Activated CD4-positive, alpha-beta T cell treated with anti-CD3 and anti-CD28 coated beads for 4 hours (primary cell): ENCODE measurements at places on chromosomes 12 and 14.
A peak's percentile ranks its signal among the peaks of the same experiment; 100 is the strongest.

DNA sequence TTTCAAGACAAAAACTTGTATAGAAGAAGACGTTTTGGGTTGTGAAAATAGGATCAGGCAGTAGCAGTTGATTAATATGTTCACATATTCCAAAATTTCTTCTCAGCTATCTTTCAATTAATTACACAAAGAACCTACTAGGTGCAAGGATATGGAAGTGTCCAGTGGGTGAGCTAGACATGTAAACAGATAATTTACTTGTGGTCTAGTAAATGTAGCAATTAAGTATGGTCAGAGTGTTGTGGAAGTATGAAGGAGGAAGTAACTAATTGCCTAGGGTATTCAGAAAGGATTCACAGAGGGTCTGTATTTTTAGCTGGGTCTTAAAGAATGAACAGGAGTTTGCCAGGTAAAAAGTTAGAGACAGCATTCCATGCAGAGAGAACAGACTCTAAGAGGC, 5.9 kb downstream of the GOLGA5 start:
- DNase-seq = no peak

DNA sequence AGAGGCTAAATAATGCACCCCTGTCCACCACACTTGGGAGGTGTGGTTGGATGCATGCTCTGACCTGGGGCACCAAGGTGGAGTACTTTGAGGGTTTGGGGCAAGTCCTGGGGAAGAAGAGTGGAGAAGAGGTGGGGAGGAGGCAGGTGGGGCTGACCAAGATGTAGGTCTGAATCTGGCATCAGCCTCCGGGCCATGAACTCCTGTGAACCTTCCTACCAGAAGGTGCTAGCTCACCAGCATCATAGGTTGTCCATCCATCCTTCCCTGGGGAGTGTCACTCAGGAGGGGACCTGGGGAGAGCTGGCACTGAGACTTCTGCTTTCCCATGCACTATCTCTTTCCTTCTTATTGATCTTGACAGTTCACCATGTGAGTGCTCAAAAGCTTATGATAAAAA, 13.6 kb upstream of the EMP1 start:
- no peak for DNase-seq

- no peak for DNase-seq
Observed at GRCh38 chr12:64665514-64665913, 55.2 kb downstream of the RASSF3 start.

DNA sequence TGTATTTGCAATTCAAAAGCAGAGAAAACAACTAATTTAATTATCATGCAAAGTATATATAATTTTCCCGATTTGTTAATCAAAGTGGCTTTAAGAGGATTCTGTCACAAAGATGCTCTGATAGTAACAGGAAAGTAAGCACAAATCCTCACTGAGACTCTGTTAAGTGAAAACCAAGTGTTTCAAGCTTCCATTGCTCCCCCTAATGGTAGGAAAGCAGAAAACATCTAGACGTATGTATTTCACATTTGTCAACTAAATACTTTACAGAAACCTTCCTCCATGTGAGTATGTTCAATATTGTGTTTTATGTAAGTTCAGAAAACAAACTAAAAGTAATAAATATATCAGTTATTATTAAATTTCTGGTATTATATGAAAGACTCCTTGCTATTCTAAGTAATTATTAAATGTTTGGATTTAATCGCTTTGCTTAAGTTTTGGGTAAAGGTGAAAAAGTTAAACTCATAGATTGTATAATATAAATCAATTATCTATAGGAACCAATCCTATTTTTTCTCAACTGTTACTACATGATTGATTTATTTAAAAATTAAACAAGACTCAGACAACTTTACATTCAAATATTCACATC, 1.5 kb upstream of the NTS start:
- no peak for DNase-seq

DNA sequence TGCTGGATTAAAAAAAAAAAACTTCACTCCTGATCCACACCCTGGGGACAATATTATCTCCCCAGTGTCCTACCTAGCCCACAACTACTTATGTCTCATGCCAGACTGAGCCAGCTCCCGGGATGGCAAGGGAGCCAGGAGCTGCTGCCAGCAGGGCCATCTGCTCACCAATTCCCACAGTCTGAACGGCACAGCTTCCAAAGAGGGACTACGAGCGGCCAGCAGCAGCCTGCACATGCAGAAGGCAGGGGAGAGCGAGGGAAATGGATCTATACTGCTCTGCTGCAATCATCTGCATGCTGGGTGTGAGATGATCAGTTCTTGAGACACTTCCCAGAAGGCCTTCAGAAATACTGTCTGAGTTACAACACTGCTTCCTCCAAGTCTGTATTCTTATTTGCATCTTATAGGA, 11.1 kb downstream of the SSH1 start:
- DNase-seq = no peak

GRCh38 chr14:55577229-55577628, 2.8 kb upstream of the KTN1 start:
- DNase-seq = no peak

DNA sequence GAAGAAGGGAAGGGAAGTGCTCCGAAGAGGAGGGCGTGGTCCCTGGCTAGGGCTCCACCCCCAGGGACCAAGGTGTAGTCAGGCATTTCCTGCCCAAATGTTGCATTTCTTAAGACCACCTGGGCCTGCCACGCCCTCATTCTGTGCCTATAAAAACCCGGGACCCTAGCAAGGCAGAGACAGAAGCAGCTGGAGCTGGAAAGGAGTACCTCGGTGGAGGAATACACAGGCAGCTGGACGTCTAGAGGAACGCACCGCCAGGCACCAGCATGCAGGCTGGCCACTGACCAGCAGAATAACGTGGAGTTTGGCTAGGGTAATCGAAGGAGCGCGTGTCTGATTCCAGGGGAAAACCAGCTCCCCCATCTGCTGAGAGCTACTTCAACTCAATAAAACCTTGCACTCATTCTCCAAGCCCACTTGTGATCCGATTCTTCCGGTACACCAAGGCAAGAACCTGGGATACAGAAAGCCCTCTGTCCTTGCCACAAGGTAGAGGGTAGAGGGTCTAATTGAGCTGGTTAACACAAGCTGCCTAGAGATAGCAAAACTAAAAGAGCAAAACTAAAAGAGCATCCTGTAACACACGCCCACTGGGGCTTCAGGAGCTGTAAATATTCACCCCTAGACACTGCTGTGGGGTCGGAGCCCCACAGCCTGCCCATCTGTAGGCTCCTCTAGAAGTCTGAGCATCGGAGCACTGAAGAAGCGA, 21.0 kb downstream of the CFL2 start:
- DNase-seq = no peak

DNA sequence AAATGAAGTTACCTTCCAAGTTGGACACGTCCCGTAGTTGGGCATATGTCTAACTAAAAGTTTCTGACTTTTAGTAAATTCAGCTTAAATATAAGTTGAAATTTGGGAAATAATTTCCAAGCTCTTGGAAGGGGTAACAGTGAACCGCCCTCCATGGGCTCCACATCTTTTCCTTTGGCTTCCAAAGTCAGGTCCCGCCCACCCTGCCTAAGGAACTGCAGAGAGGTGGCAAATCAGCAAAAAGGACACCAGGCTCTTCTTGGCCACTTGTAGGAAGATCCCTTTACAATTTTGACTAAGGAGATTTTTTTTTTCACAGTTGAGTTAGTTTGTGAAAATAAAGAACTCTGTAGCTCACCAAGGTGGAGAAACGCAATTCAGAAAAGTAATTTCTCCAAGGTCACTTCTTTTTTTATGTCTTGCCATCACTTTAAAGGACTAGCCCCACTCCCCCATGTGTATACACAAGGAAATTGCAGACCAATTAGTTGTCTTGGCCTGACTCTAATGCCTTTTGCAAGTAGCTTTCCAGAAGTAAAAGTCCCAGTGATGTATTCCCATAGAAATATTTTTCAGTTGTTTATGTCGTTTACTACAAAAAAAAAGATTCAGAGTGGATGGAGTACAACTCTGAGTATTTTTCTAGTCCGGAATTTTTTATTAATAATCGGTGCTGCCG, 181.2 kb downstream of the PELI2 start:
- no peak for DNase-seq

DNA sequence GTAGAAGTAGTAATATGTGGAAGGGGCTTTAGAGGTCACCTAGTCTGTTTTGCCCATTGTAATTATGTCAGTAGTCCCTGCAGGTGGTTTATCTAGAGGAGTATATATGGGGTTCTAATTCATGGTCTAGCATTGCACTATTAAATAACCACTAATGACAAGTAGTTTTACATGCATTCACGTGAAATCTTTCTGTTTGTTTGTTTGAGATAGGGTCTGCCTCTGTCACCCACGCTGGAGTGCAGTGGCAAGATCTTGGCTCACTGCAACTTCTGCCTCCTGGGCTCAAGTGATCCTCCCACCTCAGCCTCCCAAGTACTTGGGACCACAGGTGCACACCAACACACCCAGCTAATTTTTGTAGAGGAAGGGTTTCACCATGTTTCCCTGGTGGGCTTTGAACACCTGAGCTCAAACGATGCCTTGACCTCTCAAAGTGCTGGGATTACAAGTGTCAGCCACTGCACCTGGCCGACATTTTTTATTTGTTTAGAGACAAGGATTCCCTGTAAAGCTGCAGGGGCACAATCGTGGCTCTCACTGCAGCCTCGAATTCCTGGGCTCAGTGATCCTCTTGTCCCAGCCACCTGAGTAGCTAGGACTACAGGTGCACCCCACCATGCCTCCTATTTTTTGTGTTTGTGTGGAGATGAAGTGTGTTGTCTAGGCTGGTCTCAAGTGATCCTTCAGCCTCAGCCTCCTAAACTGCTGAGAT, 12.0 kb upstream of the PSEN1 start:
- DNase-seq = no peak

DNA sequence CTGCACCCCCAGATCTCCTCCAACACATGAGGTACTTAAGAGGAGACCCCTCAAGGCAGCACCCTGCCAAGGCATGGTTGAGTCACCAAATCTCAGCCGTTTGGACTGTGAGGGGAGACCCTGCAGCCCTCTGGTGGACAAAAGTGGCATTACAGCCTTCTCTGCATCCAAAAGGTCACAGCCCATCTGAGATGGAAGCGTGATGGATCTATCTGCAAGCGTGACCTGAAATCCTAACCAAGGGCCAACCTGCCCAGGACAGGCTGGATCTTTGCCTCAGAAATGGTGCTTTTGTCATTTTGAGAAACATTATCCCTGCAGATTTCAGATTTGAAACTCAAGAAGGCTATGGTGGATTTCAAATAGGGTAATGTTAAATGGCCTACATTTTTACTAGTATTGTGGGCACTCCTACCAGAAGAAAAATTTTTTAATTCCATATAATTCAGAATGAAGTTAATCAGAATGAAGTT, 23.7 kb upstream of the DHRS4 start:
- DNase-seq = peak; percentile 89

GRCh38 chr12:62895351-62895877, 39.5 kb downstream of the PPM1H start:
- no peak for DNase-seq

- no peak for DNase-seq
Observed at GRCh38 chr14:20560961-20561360, at the start of gene RNASE9. TSS of gene RNASE9 (minus strand) at chr14:20561047.

DNA sequence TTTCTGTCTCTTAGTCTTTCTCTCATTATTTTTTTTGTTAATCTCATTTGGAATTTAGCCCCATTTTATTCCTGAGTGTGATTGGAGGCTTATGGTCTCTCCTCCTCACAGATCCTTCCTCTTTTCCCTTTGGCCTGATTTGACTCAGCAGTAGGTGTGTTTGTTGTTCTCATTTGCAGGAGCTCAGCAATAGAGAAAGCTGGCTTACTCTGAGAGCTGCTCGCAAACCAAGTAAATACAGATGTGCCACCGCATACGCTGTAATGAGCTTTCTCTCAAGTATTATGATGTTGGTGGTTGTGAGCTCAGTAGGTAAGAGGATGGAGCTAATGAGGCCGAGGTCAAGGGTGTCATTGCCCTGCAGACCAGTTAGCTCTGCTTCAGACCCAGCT, 206.5 kb downstream of the ETV6 start:
- no peak for DNase-seq

DNA sequence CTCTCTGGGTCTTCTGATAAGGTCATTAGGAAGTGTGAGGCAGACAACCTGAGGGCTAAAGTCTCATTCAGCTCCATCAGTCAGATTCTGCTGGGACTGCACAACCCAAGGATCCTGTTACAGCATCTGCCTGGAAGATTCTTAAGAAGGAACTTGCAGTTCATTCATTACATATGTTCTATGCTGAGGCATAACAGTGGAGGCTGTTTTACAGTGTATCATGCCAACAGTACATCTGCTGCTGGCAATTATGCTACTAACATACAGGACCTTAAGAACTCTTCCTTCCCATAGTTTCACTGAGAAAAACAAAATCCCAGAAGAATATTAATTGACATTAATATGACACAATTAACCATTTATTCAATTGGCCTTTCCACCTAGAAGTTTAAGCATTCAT, 968.6 kb downstream of the DIO2 start:
- no peak for DNase-seq

DNA sequence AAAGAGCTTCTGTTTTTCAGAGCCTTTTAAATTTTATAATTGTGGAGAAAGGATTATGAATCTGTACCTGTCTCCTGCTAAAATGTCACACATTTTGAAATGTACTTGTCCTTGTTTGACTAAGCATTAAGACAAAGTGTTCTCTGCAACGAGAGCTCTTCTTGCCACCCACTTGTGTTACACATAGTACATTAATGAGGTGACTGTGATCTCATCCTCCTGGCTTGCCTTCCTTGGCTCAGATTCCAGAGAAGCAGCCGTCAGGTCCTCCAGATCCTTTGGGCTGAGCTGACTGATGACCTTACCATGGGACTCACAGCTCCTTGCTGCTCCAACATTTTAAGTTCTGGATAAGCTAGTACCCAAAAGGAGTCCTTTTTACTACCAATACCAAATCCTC, 81.4 kb downstream of the BBS10 start:
- DNase-seq = no peak

- DNase-seq = no peak
Observed at GRCh38 chr14:90733139-90733808, 83.0 kb downstream of the TTC7B start.
